ENCODE measurements at places on chromosomes 6 and 20. TPM values are rescaled to one million over a fixed set of nuclear protein-coding genes. Genes with fewer than 3 reads are reported as not detected.

DNA sequence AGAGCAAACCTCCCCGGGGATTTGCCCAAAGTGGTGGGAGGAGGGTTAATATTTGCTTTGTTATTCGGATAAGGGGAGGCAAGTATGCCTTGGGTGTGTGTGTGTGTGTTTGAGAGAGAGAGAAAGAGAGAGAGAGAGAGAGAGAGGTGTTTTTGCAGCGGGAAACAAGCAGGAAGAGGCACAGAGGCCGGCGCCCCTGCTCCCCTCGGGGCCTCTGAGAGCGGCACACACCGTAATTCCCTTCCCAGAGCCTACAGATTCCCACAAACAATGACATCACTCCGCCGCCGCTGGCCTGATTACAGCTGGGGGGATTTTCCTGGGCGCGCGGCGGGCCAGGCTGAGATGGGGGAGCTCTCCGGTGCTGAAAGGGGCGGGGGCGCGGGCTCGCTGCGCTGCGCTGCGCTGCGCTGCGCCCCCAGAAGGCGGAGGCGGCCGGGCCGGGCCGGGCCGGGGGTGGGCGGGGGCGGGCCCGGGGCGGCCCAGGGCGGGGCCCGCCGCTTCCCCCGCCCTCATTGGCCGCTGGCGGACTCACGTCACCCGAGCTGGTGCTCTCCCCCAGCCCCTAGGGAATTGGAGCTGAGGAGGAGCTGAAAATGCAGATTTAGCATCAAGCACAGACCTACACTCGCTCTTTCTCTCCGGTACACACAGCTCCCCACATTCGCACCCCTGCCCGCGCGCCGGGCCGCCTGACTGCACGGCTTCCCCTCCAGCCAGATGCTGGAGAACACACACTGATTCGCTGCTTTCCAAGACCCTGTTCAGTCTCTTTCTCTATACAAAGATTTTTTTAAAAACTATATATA, at the start of gene PCSK2:
PCSK2 (plus strand) TSS at position 631 of the 809 bp plus-strand sequence. CDS start 266 bp downstream, outside the sequence.
- DNase-seq, result peak; percentile 15

DNA sequence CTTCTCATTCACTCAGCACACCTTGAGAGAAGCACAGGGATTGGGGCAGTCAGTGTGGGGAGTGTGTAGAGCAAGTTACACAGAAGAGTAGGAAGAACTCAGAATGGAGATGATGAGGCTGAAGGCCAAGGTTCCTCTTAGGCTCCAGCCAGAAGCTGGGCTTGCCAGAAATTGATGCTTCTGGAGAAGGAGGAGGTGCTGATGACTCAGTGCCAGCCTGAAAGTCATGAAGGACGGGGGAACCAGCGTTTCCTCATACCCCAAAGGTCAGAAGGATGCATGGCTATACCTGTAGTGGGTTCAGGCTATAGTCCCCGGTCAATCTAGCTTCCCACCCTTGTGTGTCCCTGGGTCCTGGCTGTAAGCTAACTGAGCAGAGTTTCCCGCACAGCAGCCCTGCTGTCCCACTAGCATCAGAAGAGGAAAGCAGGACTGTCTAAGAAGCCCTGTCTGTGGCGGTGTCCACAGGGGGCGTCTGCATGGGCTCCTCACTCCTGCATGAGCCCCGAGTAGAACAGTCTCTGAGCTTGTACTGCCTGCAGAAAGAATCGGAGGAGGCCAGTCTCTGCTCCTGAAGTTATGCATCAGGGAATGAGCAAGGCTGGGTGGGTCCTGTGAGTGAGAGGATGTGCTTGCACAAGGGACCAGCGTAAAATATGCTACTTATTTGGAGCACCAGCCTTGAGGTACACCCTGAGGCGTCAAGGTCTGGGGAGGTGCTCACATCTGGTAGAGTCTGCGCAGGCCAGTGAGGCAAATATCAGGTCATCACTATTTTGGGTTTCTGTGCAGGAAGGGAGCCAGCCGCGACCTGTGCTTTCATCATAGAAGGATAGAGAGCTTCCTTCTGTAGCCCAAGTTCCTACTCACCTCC, 148.5 kb downstream of the MRPL14 start:
- DNase-seq, result no peak

DNA sequence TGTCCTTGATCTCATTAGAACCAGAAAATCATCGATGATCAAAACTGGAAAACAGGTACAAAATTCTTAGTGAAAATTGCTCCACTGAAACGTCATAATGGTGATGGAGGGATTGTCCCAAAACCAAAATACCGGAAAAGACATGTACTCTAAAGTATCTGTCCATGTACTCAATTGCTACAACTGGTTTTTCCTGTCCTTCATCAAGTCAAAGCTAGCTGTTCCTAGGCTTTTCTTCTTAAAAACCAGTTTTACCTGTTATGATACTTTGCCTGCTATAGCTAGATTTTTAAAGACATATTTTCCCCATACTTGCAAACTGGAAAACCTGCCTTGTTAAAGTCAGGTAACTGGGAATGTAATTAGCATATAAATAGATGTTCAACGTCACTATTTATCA, 50.5 kb upstream of the LRRC1 start:
- no peak for DNase-seq

The PRR18 gene
- total RNA-seq, result not detected

The ANKRD6 gene
- 6.3 TPM for total RNA-seq

The OPN5 gene
- not detected for total RNA-seq

The MCCD1 gene
- not detected for total RNA-seq
